ENCODE measurements at places on chromosomes 16 and 17. TPM values are rescaled to one million over a fixed set of nuclear protein-coding genes. Genes with fewer than 3 reads are reported as not detected.
A peak's percentile ranks its signal among the peaks of the same experiment; 100 is the strongest.

GRCh38 chr17:48636177-48637018, 10.2 kb upstream of the HOXB9 start:
- H3K4me1 ChIP-seq: no peaks in the 10 kb centered on the region
- H3K27ac ChIP-seq: no peak overlapping the region
- H3K36me3 ChIP-seq: no peaks in the 10 kb centered on the region
- peak; percentile 98 for DNase-seq

DNA sequence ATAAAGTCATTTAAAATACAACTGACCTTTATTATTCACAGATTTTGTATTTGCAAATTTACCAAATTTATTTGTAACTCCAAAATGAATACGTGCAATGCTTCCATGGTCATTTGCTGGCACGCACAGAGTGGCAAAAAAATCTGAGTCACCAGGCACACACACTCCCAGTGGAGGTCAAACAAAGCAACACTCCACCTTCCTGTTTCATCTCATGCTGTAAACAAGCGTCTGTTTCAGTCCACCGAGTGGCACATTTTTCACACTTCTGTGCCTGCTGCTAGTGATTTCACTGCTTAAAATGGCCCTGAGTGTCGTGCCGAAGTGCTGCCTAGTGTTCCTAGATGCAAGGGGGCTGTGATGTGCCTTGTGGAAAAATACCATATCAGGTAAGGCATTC, 17.8 kb upstream of the ITGAE start:
- H3K4me1 ChIP-seq: no peaks in the 10 kb centered on the region
- H3K4me3 ChIP-seq: no peak overlapping the region
- no peak for DNase-seq
- no peaks in the 10 kb centered on the region for H3K27me3 ChIP-seq
- peaks cover 25% of the 10 kb centered on the region for H3K36me3 ChIP-seq

DNA sequence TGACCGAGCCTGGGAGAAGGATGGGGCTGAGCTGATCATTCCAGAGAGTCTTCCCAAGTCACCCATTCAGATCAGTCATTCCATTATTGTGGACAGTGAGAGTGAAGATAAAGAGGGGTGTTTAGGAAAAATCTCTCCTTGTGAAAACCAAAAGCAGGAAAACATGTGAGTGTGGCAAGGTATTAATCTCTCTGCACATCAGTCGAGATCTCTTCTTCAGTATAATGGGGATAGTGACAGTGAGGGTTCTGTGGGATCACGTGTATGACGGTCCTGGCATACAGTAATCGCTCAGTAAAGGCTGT, 35.4 kb downstream of the CHD9 start:
- peak overlapping the region; percentile 4 for H3K4me3 ChIP-seq
- DNase-seq: no peak
- H3K27ac ChIP-seq: peak overlapping the region; percentile 35
- peaks cover 31% of the 10 kb centered on the region for H3K4me1 ChIP-seq

DNA sequence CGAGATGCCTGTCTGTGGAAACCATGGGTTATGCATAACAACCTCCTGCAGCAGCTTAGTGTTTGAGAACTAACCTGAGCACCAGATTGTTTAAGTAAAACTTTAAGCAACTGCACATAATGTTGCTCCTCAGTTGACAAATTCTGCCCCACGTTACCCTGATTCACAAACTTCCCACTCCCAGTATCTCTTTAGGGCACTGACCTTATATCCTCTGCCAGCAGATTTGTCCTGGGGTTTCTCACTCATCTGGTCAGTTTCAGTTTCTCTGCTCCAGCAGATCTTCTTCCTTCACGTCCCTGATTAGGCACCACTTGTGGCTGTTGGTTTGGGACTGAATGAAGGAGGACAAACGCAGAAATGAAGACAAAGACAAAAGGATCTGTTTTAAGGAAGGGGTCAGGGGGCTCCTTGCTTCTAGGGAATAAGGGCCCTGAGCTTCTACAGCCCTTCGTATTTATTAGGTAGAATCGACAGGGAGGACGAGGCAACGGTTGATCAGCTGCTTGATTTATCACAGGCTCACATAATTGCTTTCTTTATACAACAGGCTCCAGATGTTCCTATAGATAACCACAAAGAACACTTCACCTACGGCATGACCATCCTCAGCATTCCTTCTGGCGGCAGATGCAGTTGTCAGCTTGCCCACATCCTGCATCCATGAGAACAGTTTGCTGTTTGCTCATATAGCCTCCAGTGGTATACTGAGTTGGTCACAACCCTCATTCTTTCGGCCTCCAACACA, 13.5 kb upstream of the ZNF689 start:
- no peaks in the 10 kb centered on the region for H3K4me1 ChIP-seq
- DNase-seq: no peak
- H3K27ac ChIP-seq: no peak overlapping the region
- H3K36me3 ChIP-seq: no peaks in the 10 kb centered on the region

Gene NPIPA2
- total RNA-seq: 17.8 TPM

Gene LPO
- 0.52 TPM for total RNA-seq

Gene KRT32
- not detected for total RNA-seq

Gene SLC47A2
- not detected for total RNA-seq

Gene HYDIN
- total RNA-seq: 1.8 TPM
